ENCODE measurements at places on chromosomes 7 and 10. TPM values are rescaled to one million over a fixed set of nuclear protein-coding genes. Genes with fewer than 3 reads are reported as not detected.

Gene GUSB
- polyA plus RNA-seq: 116 TPM

Gene SVOPL
- polyA plus RNA-seq: 6.4 TPM

DNA sequence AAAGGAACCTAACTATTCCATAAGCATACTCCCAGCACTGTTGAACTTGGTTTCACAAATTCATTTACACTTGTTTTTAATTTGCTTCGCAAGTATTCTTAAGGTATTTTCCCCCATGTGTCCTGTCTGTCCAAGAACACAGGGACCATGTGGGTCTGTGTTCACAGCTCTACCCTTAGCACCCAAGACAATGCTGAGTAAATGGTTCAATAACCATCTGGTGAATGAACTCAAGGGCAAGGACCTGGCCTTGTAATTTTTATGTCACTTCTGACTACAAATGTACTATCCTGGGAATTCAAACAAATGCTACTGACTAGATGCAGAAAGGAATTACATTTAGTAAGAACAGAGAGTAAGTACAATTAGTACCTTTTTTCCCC is 43.0 kb upstream of the SLIT1 start:
- no peaks in the 10 kb centered on the region for H3K27me3 ChIP-seq
- peaks cover 28% of the 10 kb centered on the region for H3K36me3 ChIP-seq
- H3K27ac ChIP-seq: no peak overlapping the region
- no peak for DNase-seq
- no peak overlapping the region for H3K4me3 ChIP-seq

Gene EPO
- 0.19 TPM for polyA plus RNA-seq

GRCh38 chr10:14048930-14049613 is 281.7 kb downstream of the FRMD4A start:
- no peak for DNase-seq
- no peak overlapping the region for H3K4me3 ChIP-seq
- H3K4me1 ChIP-seq: no peaks in the 10 kb centered on the region
- no peak overlapping the region for H3K27ac ChIP-seq
- no peaks in the 10 kb centered on the region for H3K36me3 ChIP-seq

- no peaks in the 10 kb centered on the region for H3K27me3 ChIP-seq
- H3K27ac ChIP-seq: peak overlapping the region; percentile 46
- H3K4me3 ChIP-seq: no peak overlapping the region
- peaks cover 4% of the 10 kb centered on the region for H3K36me3 ChIP-seq
- H3K4me1 ChIP-seq: peaks cover 25% of the 10 kb centered on the region
Observed at GRCh38 chr10:122051609-122052385, 62.8 kb downstream of the TACC2 start.

DNA sequence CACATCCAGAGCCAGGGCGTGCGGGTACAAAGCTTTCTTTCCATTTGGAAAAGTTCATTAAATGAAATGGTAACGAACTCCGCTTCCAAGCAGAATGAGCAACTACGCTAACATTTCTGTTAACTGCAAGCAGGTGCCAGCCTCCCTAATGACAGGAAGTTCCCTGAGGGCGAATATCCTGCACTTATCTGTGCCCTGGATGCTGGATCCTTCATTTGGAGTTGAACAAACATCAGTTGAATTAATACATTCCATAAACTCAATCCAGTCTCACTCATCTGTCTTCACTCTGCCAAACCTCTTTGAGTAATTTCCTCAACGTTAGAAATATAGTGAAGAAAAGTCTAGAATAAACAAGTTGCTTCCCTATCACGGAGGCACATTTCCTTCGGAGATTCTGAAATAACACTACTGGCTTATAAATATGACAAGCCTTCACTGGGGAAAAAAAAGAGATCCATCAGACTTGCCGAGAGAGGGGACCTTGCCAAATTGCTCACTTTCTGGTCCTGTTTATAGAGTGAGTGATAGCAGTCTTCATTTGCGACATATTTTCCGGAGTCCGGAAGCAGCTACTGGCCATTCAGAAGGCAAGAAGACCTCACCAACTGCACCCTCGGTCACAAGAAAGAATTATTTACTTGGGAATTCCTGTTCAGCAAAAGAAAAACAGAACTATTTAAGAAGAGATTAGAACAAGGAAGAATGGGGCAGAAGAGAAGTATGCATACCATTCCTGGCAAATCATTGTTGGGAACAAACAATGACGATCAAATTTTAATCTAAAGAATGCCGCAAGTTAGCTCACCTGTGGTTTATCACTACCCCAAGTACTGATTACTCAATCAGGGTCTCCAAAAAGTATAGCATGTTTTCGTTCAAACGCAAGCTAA is 196.4 kb downstream of the FAM107B start:
- no peaks in the 10 kb centered on the region for H3K27me3 ChIP-seq
- DNase-seq: peak; percentile 36
- peaks cover 5% of the 10 kb centered on the region for H3K4me1 ChIP-seq
- H3K27ac ChIP-seq: no peak overlapping the region

Gene EPHA1
- 42.5 TPM for polyA plus RNA-seq

GRCh38 chr7:82339958-82340357 is 103.6 kb downstream of the CACNA2D1 start:
- H3K27ac ChIP-seq: no peak overlapping the region
- H3K4me1 ChIP-seq: no peaks in the 10 kb centered on the region
- no peaks in the 10 kb centered on the region for H3K36me3 ChIP-seq
- H3K4me3 ChIP-seq: no peak overlapping the region
- no peak for DNase-seq
- H3K27me3 ChIP-seq: no peaks in the 10 kb centered on the region

Gene PLEKHS1
- 62.4 TPM for polyA plus RNA-seq

Gene TDRD1
- polyA plus RNA-seq: 0.22 TPM

DNA sequence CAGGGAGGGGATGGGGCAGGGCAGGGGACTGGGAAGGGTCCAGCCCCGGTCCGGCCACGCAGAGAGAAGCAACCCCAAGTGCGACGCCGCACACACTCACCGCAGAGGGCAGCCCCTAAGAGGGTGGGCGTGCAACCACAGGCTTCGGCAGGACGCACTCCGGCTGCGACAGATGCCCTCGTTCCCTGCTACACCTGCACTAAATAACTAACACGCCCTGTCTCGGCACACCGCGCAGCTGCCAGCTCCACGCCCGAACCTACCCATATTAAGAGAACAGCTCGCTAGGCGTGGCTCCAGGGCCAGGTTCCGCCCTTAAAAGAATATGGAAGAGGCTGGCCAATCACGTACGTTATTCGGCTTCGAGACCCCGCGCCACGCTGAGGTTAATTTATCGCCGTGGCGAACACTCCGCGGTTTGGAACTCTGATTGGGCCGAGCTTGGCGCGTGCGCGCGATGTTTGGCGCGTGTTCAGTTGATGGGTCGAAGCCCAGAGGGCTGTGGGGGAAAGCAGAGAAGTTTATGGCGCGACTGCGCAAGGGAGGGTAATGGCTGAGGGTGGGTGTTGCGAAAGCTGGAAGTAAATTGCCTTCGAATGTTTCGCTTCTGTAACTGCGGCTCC is 91.1 kb downstream of the OR13A1 start:
- no peak overlapping the region for H3K4me3 ChIP-seq
- DNase-seq: no peak
- H3K27ac ChIP-seq: no peak overlapping the region
- H3K4me1 ChIP-seq: no peaks in the 10 kb centered on the region

Gene FRMD4A
- 19.8 TPM for polyA plus RNA-seq

DNA sequence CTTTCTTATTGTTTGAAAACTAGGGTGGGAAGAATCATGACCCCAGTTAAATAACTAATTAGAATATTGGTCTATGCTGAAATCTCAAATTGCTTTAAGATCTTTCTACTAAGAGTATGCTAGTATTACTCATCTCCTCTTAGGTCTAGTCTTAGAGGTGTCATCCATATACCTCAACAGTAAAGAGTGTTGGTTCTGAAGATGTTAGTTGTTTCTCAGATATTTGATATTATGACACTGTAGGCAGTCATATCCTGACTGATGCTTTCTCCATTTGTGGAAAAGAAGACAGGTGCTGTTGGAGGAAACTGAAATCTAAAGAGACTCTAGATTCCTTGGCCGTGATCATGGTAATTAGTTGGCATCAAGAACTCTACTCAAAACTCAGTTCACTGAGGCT is 21.2 kb downstream of the BPGM start:
- no peaks in the 10 kb centered on the region for H3K4me1 ChIP-seq
- no peak overlapping the region for H3K4me3 ChIP-seq
- no peaks in the 10 kb centered on the region for H3K27me3 ChIP-seq
- H3K27ac ChIP-seq: no peak overlapping the region
- no peak for DNase-seq

DNA sequence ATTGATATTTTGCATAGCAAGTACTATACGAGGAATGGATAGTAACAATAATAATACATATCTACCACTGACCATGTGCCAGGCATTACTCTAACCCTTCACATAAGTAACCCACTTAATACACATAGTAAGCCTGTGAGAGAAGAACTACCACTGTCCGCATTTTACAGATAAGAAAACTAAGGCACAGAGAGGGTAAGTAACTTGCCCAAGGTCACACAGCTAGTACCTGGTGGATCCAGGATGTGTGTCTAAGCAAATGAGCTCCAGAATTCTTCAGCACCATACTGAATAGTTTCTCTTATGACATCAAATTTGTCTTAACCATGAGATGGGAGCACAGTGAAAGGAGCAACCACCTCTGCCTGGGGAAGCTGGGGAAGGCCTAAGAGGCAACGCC is 10.2 kb downstream of the CRTAC1 start:
- H3K27ac ChIP-seq: no peak overlapping the region
- H3K4me1 ChIP-seq: no peaks in the 10 kb centered on the region
- DNase-seq: no peak
- peaks cover 44% of the 10 kb centered on the region for H3K27me3 ChIP-seq
- no peak overlapping the region for H3K4me3 ChIP-seq
- H3K36me3 ChIP-seq: no peaks in the 10 kb centered on the region

GRCh38 chr10:48607356-48608278 is 2.7 kb upstream of the ARHGAP22 start:
- H3K4me3 ChIP-seq: no peak overlapping the region
- peaks cover 5% of the 10 kb centered on the region for H3K4me1 ChIP-seq
- H3K27ac ChIP-seq: no peak overlapping the region
- DNase-seq: no peak
- H3K36me3 ChIP-seq: no peaks in the 10 kb centered on the region

DNA sequence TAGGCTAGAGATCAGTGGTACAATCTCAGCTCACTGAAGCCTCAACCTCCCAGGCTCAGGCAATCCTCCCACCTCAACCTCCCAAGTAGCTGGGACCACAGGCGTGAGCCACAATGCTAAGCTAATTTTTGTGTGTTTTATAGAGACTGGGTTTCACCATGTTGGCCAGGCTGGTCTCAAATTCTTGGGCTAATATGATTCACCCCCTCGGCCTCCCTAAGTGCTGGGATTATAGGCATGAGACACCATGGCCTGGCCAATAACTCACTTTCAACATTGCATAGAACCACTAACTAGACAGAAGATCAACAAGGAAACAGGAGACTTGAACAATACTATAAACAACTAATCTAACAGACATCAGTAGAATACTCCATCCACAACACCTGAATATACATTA is 191.7 kb downstream of the LRRN3 start:
- H3K27me3 ChIP-seq: no peaks in the 10 kb centered on the region
- H3K27ac ChIP-seq: no peak overlapping the region
- no peaks in the 10 kb centered on the region for H3K36me3 ChIP-seq

GRCh38 chr7:67809586-67809985 is 813.0 kb downstream of the TYW1 start:
- no peak overlapping the region for H3K27ac ChIP-seq
- H3K27me3 ChIP-seq: no peaks in the 10 kb centered on the region
- no peak for DNase-seq
- H3K4me1 ChIP-seq: no peaks in the 10 kb centered on the region
- H3K36me3 ChIP-seq: no peaks in the 10 kb centered on the region

DNA sequence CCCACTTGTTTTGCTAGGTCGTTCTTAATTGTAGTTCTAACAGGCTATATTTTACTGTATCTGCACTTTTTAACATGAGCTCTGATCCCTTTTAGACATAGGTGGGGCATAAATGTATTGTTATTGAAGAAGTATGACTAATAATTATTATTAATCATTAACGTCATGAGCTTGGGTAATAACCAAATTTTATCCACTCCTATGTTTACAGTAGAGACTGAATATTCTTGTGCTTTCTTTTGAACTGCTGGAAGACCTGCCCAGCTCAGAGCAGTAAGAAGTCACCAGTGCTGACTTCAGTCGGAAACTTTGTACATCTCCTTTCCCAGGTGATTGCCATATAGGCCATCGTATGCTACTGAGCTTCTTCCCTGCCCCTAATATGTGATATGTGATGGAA is 18.7 kb downstream of the PKD2L1 start:
- DNase-seq: peak; percentile 61
- no peaks in the 10 kb centered on the region for H3K4me1 ChIP-seq
- H3K4me3 ChIP-seq: no peak overlapping the region
- no peaks in the 10 kb centered on the region for H3K36me3 ChIP-seq
- no peak overlapping the region for H3K27ac ChIP-seq

Gene RAB11FIP2
- polyA plus RNA-seq: 16.4 TPM

Gene ARHGEF35
- polyA plus RNA-seq: 30.6 TPM

- peaks cover 86% of the 10 kb centered on the region for H3K36me3 ChIP-seq
- DNase-seq: no peak
- no peak overlapping the region for H3K4me3 ChIP-seq
- no peak overlapping the region for H3K27ac ChIP-seq
Observed at GRCh38 chr7:99011341-99011705, 132.6 kb downstream of the SMURF1 start.

DNA sequence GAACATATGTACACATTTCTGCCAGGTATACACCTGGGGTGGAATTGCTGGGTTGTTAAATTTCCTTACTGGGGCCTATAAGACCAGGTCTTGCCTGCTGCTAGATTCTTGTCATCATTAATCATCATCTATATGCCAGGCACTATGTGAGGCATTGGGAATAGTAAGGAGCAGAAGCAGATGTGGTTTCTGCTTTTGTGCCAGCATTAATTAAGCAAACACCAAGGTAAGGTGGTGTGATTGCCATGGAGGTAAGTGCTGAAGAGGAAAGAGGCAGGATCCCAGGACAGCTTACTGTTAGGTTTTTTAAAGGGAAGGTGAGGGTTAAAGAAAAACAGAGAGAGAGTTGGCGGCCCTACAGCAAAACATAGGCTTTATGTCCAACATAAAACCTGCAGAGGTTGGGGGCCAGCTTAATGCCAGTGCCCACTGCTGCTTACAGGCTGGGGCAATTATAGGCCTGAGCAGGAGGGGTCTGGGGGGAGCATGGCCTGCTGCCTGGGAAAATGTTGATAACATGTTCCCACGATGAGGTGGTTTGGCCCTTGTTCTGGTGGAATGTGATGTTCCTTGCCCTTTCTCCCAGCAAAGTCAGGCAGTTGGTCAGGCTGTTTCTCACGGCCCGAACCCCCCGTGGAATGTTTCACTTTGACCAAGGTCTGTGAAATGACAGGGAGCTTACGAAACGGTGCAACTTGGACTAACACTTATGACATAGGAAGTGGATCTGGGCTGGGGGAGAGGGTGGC is 93.9 kb downstream of the RBM20 start:
- no peaks in the 10 kb centered on the region for H3K27me3 ChIP-seq
- H3K27ac ChIP-seq: no peak overlapping the region
- H3K4me1 ChIP-seq: peaks cover 3% of the 10 kb centered on the region
- no peak for DNase-seq
- no peak overlapping the region for H3K4me3 ChIP-seq

Gene ELOVL3
- 0.12 TPM for polyA plus RNA-seq

- no peak overlapping the region for H3K27ac ChIP-seq
- H3K4me1 ChIP-seq: no peaks in the 10 kb centered on the region
- peaks cover 55% of the 10 kb centered on the region for H3K36me3 ChIP-seq
- no peaks in the 10 kb centered on the region for H3K27me3 ChIP-seq
- no peak for DNase-seq
Observed at GRCh38 chr7:100065452-100066186, 15.9 kb downstream of the ZNF3 start.
